Hepatic stellate cell (primary cell): ENCODE measurements at places on chromosomes 2 and 18.

DNA sequence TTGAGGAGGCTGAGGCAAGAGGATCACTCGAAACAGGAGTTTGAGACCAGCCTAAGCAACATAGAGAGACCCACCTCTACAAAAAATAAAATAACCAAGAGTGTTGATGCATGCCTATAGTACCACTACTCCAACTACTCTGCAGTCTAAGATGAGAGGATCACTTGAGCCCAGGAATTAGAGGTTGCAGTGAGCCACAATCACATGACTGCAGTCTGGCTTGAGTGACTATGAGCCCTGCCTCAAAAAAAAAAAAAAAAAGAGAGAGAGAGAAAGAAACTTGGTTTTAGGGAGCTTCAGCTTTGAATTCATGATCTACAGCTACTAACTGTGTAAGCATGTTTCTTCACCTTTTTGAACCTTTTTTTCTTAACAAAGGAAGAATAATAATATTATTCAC, 119.9 kb downstream of the HNMT start:
- no peak for DNase-seq

- DNase-seq, result no peak
Observed at GRCh38 chr18:49141491-49141890, 190.7 kb upstream of the SMAD7 start.

DNA sequence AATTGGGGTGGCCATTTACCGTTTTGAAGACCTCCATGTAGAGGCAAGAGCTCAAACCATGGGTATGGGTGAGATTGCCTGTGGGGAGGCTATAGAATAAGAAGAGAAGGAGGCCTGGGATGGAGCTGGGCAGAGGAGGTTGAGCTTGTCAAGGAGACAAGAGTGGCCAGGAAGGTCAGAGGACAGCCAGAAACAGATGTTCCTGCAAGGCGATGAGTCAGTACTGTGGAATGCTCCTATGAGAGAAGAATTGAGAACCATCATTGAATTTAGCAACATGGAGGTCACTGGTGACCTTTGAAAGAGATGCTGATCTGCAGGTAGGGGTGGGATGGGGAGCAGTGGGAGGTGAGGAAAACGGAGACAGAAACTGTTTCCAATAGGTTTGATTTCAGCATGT, 3.5 kb downstream of the ACSL3 start:
- peak; percentile 43 for DNase-seq

DNA sequence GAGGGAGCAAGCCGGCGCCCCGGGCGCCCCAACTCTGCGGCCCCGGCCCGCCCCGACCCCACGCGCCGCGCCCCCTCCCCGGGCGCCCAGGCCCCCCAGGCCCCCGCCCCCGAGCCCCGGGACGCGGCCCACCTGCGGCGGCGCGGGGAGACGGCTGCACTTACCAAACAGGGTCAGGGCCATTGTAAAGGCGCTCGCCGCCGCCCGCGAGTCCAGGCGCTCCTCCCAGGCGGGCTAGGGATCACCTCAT, 526 bp downstream of the CHN1 start:
- DNase-seq, result no peak

DNA sequence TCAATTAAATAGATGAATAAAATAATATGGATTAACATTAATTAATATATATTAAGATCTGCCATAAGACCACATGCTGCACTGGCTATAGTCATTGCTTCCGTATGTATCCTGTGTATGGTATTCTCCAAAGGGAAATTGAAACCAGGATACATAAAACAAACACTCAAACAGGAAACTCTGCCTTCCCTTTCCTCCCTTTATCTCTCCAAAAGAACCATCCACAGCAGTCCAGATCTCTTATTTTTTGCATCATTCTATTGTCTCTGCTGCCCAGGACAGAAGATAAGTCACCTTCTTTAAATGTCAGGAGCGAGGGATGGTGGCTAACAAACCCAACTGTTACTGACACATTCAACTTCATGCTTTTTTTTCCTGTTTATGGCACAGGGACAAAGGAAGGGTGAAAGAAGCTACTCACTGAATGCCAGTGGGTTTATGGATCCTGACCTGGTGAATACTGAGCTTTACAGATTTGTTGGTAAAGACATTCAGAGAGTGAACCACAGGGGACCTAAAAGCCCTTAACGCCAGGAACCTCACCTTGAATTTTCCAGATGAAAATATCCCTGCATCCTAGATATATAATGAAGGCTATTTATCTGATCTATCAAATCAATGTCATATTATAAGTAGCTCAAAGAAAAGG, 67.5 kb downstream of the CSRNP3 start:
- DNase-seq, result no peak

DNA sequence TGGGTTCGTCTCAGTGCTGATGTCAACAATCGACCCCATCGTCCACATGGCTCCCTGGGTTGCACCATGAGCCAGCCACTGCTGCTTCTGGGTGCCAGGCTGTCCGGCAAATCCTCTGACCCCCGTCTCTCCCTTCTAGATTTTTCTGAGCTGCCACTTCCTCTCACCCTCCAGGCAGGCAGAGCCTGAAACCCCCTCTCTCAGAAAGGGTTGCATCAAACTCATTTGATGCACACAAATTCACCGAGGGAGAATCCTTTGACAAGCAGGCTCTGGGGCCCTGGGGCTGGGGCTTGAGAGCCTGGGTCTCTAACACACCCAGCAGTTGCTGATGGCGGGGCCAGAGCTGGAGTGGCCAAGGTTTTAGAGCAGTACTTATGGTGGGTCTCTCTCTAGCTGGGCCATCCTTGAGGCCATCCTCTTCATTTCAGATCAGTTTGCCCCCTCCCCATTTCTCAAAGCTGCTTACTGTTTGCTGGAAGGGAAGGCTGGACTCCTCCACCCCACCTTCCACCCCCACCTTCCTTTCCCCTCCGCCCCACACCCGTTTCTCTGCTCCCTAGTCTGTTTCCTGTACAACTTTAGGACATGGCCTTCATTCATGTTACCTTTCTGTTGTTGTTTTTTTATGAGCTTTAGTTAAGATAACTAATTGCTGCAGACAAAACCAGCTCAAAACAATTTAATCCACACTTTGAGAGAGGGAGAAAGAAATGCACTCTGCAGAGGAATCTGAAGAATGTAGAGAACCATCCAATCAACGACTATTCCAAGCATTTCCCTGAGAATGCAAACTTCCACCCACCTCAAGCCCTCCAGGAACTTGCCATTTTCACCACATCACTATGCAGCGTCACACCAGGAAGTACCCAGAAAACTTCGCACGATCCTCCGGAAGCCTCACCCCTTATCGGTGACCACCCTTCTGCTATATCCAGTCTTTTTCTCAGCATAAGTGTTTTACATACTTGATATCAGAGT, 69.5 kb downstream of the ARL4C start:
- peak; percentile 81 for DNase-seq

GRCh38 chr2:37809525-37809924, 115.6 kb upstream of the RMDN2 start:
- peak; percentile 36 for DNase-seq

DNA sequence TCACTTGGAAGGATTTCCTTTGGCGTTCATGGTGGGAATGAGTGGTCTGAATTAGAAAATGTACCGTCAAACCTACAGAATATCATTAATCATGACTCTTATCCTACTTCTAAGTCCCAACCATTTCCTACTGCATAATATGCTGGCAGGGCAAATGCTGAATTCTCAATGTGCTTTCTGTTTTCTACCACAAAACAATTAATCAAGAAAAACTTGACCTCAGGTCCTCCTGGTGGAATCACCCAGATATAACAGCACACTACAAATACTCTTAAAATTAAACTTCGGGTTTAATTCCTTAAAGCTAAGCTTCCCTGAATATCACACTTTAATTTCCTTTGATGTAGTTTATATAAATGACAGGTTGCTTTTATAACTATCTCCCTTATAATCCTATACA, 301.6 kb downstream of the AFF3 start:
- no peak for DNase-seq

DNA sequence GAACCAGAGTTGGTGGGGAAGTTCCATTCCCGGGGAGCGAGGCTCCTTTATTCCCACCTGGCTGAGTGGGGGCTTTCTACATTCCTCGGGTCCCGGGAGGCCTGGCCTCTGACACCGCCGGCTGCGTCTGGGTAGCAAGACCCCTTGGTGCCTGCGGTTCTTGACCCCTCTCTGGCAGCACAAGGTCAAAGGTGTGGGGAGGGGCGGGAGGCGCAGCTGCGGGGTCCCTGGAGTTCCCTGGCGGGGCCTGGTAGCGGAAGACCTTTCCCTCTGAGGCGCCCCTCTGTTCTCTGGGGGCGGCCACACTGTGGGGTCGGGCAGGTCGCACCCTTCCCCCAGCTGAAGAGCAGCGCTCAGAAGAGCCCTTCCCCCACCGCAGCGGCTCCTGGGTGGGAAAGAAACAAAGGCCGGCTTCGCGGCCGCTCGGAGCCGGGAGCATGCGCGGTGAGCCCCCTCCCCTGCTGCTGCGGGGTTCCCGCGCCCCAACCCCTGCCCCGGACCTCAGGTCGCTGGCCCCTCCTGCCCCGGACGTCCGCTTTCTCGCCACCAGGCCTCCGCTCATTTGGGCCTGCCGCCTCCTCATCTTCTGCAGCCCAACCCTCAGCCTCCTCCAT, 146.3 kb downstream of the ANKRD44 start:
- no peak for DNase-seq
